SJCRH30 (cell line): ENCODE measurements at places on chromosomes 4 and X.

- DNase-seq = no peak
These were observed 251.0 kb downstream of the KCNIP4 start for GRCh38 chr4:21697583-21697982.

GRCh38 chr4:151197247-151197646, 79.7 kb upstream of the PRSS48 start:
- DNase-seq = no peak

DNA sequence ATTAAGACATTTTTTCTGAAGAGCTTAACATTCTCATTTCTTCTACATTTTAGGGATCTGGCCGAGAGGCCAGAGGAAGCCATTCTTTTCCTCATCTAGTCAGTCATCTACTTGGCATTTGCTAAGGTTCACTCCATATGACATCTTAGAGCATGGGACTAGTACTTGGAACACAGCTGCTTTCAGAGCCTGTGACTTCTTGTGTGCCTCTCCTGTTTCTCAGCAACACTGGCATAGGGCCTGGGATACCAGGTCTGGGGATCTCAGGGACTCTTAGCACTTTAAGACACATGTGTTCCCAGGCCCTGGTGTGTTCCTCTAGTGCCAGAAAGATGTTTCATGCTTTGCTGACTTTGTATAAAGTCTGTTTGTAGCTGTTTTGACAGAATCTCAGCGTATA, 7.3 kb downstream of the PLP1 start:
- DNase-seq = no peak

DNA sequence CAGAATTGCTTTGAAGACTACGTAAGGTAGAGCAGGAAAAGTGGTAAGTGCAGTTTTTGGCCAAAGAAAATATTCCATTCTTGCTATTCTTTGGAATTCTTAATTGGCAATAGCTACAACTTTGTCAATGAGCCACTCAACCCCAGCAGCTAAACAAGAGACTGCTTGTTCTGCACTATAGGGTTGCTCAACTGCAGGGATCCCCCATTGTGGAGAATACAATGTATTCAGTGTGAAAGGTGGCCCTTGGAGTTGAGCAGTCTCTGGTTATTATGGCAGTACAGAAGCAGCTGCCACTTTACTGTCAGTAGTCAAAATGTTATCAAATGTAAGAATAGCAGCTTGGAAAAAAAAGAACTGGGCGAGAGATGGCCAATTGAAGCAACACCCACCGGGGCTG, 808.7 kb downstream of the CENPC start:
- DNase-seq = peak; percentile 61

GRCh38 chr4:23458054-23458453, 431.8 kb downstream of the PPARGC1A start:
- DNase-seq = no peak

DNA sequence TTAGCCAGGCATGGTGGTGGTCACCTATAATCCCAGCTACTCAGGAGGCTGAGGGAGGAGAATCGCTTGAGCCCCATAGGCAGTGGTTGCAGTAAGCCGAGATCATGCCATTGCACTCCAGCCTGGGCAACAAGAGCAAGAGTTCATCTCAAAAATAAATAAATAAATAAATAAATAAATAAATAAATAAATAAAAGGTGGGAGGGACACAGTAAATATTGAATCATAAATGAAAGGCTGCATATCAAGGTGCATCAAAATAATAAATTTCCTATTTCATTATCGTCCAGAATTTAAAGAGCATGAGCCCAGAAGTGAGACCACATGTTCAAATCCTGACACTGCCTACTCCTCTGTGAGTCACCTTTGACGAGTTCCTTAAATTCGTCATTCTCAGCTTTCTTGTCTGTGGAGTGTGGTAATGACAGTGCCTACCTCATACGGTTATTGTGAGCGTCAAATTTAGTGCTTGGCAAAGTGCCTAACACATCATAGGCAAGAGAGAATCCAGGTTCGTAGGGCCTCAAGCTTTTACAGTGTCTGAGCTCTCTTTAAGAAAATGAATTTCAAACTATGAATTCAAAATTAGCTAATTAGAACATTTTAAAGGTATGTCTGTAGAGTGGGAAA, 49.9 kb downstream of the IL15 start:
- DNase-seq = no peak

DNA sequence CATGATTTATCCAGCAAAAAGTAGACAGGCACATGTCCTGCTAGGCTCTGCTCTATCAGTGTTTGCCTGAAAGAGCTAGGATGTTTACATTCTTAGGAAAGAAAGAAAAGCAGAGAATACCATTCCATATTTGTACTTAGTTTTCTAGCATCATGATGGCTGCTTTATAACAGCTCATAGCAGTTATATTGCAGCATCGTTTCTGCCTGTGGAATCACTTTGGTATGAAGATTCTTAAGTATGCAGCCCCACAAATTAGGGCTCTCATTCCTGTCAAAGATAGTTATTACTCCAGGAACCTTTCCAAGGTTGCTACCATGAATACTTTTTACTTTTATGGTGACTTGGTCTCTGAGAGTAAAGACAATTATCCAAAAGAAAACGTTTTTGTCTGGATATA, 119.0 kb upstream of the MYOZ2 start:
- no peak for DNase-seq

- DNase-seq = no peak
These were observed 29.2 kb downstream of the PRRG1 start for GRCh38 chrX:37378404-37378803.

- DNase-seq = no peak
These were observed 57.3 kb upstream of the AP1S2 start for GRCh38 chrX:15911734-15912550.

GRCh38 chr4:98645527-98645926, 12.9 kb downstream of the TSPAN5 start:
- no peak for DNase-seq

DNA sequence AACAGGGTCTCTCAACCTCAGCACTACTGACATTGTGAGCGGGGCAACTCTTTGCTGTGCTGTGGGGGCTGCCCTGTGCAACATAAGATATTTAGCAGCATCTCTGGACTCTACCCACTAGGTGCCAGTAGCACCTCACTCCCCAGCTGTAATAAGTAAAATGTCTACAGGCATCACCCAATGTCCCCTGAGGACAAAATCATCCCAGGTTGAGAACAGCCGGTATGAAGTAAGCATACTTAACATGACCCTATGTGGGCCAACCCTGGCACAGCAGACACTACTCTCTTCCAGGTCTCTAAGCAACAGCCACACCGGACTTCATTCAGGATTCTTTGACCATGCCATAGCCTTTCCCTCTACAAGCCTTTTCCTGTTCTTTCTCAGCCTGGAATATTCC, 10.5 kb upstream of the MGST2 start:
- peak; percentile 63 for DNase-seq

GRCh38 chrX:31819455-31819854, 747.6 kb upstream of the FTHL17 start:
- no peak for DNase-seq

DNA sequence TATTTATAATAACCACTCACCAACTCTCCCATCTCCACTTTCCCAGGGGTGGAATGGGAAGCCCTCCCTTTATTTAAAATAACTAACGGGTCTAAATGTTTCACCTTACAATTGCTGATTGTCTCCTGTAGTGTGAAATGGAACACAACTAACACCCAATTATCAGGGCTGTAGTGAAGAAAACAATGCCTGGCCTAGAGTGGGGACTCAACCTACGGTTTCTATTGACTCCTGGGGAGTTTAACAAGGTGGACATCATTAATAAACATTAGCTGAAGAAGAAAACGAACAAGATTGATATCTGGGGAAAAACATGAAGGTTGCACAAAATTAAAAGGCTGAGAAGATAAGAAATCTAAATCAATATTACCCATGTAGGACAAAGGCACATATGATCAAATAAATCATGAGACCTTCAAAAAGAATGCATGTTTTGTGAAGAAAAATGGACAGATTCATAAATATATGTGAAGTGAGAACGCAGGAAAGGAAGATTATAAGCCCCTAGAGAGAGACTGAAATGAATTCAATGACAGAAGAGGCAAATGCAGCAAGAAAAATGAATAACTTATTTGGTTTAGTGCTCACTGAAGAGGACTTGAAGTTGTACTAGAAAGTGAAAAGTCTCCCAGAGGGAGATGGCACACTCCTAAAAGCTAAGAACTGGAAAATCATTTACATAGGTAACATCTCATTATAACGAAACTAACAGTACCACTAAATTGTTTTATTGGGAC, 593.0 kb upstream of the AADAT start:
- no peak for DNase-seq

DNA sequence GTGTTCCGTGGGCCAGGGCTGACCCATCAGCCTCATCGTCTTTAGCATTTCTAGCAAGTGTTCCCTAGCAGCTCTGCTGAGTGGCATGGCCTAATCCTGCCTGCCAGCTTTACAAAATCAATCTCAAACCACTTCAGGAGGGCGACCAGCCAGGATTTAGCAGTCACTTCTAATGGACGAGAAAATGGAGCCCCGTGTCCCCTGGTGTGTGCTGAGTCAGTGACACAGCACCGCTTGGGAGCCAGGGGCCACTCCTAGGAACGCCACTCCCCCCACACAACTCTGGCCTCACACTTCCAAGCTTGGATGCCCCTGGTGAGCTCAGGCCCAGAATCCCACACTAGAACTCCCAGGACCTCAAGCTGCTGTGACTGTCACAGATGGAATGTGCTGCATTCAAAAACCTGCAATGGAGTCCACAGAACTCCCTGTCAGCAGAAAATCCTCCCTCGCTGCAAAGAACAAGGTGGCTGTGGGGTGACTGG, 311.2 kb upstream of the GATB start:
- no peak for DNase-seq

GRCh38 chr4:149793459-149793858, 22.2 kb downstream of the IQCM start:
- DNase-seq = no peak

- DNase-seq = no peak
These were observed 61.5 kb upstream of the FAM241A start for GRCh38 chr4:112083587-112084347.
